ENCODE measurements at places on chromosomes 11 and 22.

DNA sequence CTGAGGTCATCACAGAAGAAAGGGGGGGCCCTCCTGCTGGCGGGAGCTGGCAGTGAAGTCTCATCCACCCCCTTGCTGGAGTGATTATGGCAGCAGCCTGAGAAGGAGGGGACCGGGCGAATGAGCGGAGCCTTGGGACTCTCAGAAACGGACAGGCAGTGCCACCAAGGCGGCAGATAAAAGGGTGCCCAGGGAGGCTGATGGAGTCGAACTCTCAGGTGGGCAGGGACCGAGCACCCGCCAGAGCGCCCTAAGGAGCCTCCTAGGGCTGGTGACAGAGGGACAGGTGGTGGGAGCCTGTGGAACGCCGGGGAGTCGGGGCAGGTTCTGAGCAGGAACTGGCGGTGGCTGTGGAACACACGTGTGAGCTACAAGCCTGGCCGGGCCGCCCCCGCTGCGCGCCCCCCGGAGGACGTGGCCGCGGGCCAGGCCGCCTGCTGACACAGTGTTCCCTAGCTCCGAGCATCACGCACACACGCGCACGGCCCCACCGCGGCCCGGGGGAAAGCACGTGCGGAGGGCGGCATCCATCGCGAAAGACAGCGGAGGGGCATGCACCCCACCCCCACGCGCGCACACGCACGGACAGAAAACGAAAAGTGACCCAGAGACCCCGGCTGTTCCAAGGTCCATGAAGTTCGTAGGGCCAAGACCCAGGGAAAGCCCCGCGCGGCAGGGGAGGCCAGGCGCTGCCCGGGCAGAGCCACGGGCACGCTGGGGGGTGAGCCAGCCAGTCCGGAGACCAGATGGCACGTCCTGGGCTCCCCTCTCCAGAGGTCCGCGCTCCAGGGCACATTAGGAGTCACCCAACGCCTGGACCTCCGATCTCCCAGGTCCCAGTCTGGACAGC is 1.0 kb downstream of the VWCE start:
- DNase-seq: no peak

- no peak for DNase-seq
These were observed 87.1 kb upstream of the OPCML start for GRCh38 chr11:133619397-133619796.

DNA sequence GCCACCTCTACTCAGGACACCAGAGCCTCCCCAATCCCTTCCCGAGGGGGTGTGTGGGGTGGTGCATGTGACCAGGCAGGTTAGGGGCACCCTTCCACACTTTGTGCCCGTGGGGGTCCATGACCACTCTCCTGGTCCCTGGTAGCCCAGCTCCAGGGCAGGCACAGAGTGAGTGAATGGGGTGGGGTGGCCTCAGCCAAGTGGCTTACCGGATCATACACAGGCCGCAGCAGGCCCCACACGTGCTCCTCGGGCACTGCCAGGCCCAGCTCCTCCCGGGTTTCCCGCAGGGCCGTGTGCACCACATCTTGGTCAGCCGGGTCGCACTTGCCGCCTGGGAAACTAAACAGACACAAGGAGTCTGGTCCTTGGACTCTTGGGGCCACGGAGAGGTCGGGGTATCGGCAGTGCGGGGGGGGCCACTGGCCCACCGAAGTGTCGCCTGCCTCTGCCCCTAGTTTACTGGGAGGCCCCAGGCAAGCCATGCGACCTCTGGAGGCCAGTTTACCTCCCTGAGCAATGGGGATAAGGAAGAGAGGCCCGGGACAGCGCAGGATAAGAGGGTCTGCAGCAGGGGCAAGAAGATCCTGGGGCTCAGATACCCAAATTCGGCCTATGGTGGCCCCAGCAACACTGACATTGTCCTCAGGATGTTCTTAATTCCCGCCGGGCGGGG is 889 bp downstream of the NUDT8 start:
- DNase-seq: no peak

DNA sequence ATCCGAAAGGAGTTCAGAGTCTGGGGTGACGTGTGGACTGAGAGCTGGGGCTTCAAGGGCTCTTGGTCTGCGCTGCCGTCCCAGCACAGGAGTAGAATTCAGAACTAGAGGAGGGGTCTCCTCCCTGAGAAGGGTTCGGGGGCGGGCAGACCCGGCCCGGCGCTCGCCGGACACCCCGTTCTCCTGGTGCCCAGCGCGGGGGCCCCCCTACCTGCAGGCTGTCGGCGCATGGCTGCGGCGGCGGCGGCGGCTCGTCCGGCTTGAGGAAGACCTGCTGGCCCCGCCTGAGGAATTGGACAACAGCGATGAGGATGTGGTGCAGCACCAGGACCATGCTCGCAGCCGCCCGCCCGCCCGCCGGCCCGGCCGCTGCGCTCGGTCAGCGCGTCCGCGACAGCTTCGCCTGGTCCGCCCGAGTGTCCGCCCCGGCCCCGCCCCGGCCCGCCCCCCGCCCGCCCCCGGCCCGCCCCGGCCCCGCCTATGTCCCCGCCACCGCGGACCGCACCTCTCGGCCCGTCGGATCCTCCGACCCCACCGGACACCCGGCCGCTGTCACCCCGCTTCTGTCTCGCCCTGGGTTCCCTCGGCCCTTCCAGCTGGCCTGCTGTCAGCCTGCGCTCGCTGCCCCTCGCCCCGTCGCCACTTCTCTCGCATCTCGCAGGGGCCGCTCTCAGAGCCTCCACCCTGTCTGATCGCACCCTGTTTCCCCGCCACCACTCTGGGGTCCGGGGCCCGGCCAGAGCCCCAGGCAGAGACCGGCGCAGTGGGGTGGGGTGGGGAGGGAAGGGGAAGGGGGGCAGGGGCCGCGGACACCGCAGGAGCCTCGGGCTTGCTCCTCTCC is 32.0 kb downstream of the PDE2A start:
- DNase-seq: no peak

DNA sequence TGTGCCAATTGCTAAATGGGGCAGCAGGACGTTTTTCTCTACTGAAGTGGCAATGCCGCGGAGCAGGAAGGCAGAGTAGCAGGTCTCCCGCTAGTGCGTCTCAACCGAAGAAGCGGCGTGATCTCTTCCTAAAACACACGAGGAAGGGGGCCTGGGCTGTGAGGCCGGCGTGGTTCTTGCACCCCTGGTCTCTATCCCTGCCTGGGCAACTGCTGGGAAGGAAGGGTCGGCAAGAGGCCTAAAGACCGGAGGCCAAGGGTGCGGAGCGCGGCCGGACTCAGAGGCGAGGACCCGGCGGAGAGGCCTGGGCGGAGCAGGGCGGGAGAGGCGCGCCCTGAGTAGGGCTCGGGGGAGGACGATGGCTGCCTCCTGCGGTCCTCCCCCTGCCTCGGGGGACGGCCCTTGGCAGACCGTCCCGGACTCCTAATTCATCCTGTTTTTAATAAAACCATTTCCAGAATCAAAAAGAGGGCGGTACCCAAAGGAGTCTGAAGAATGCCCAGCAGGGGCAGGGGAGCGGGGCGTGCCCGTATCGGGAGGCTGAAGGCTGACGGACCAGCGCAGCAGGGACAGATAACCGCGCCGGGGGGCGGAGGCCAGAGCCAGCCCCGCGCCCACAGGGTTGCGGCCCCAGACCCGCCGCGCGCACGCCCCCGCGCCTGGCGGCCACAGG is 572 bp upstream of the APLP2 start:
- peak; percentile 36 for DNase-seq

GRCh38 chr11:108154591-108154990 is 33.2 kb downstream of the ACAT1 start:
- no peak for DNase-seq

- DNase-seq: no peak
These were observed 108.9 kb upstream of the NCAM1 start for GRCh38 chr11:112852143-112852866.

- peak; percentile 17 for DNase-seq
These were observed 108.9 kb upstream of the DDI1 start for GRCh38 chr11:103927535-103927934.

DNA sequence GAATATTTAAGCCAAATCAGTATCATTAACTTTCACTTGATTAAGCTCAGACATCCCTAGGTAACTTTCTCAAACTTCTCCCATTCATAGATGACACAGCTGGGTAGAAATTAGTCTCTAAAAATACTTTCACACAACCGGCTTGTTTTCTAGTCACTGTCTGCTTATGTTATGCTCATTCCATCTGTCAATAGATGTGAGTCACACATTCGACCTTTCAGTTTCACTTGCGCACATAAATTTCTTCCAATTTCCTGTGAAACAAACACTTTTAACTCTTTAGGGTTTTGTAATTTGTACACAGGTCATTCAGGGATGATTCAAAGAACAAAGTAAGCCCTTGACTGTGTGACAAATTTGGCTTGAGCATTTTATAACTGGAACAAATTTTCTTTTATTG is 723.0 kb downstream of the KCNA4 start:
- DNase-seq: peak; percentile 21

- DNase-seq: peak; percentile 23
These were observed 423.0 kb downstream of the DYNC2H1 start for GRCh38 chr11:103532133-103532788.

DNA sequence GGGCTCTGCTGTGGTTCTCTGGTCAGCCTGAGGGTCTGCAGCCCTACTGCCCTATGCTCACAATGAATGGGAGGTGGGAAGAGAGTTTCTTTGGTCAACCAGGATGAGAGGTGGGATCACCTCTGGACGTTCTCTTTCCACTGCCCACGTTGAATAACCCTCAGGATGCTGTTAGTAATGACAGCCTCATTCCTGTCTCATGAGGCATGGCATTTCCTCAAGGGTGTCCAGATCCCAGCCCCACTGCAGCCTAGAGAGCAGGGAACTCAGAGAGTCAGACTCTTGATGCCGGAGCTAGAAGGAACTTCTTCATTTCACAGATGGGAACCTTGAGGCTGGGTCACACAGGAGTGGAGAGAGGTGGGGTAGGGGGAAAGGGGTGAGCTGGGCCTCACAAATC is 196.0 kb downstream of the CEP164 start:
- no peak for DNase-seq

All from amniotic stem cell (primary cell).